Hematopoietic multipotent progenitor cell (in vitro differentiated cells): ENCODE measurements at places on chromosomes 12 and 14.

- peak; percentile 33 for DNase-seq
Observed at GRCh38 chr12:109944561-109945359, 44.7 kb downstream of the TCHP start.

DNA sequence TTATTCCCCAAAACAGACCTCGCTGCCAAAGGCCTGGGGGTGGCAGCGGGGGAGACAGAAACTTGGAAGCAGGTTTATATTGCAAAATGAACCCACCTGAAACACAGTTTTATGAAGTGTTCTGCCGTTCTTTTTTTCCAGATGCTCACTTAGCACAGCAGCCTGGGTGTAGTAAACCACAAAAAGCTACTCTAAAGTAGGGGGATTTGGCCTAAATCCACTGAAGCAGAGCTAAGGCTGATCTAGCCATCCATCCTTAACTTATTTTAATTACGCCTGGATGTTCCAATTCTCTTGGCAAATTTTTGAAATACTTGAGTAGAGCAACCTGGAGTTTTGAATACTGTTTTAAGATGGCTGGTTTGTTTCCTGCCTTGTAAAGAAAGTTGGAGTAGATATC, 121.2 kb downstream of the GPR135 start:
- DNase-seq = no peak

DNA sequence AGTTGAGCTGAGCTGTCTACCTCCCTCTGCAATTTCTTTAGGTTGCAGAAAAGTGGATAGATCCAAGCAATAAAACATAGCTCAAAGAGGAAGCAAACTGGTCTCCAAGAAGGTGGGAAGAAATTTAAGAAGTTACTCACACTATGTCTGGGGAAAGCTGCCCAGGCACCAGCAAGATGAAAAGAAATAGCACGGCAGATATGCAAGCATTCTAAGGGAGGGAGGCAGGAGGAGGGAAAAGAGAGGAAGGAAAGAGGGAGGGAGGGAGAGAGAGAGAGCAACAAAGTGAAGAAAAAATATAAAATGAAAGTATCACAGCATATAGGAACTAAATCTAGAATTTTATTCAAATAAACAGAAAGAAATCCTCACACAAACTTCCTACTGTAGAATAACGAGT, 240.7 kb downstream of the APAF1 start:
- DNase-seq = no peak

GRCh38 chr12:40892528-40892927, 200.3 kb downstream of the CNTN1 start:
- DNase-seq = no peak

- DNase-seq = no peak
Observed at GRCh38 chr14:69647213-69647612, 35.8 kb downstream of the SUSD6 start.

DNA sequence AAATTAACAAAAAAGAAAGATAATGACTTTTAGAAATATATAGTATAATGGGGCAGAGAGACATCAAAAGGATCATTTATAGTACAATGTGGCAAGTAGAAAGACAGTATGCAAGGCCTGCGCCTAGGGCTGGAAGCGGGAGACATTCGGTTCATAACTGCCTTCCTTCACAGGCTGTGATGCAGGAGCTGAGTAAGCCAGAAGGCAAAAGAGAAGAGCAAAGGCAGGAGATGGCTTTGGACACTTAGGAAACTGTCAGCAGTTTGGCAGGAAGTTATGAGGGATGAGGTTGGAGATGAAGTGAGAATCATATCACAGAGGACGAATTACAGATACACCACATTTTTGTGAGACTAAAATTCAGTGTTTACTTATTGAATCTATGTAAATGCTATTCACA, 97.8 kb downstream of the EPS8 start:
- no peak for DNase-seq

DNA sequence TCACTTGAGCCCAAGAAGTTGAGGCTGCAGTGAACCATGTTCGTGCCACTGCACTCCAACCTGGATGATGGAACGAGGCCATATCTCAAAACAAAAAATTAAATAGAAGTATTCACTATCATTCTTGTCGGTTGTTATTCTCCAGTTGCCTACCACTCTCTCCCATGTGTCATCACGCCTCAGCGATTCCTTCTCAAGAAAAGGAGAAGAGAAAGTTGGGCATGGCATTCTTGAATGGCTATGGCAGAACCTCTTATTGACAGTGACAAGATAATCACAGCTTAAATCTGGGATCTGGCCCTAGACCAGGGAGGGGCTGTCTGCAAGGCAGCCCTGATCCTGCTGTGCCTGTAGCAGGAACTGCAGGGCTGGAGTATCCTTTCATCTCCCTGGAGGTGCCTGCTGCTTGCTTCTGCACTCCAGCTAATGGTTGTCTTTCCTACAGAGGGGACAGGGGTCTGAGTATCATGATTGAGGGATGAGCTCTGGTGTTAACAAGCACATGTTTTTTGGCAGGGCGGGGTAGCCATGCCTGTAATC, 12.8 kb upstream of the MLEC start:
- DNase-seq = no peak
